Smooth muscle cell of bladder (primary cell): ENCODE measurements at places on chromosomes 2 and 18. TPM values are rescaled to one million over a fixed set of nuclear protein-coding genes. Genes with fewer than 3 reads are reported as not detected.

DSC2 gene
- under 0.01 TPM in 1 of 2 replicates, not detected in the other for total RNA-seq

FZD7 gene
- 68.4 and 109 TPM in 2 replicates for total RNA-seq

SP140 gene
- under 0.01 and 0.14 TPM in 2 replicates for total RNA-seq

EVX2 gene
- under 0.01 TPM in 1 of 2 replicates, not detected in the other for total RNA-seq

NDUFAF7 gene
- 13.7 and 13.9 TPM in 2 replicates for total RNA-seq

EFEMP1 gene
- total RNA-seq, result 624 and 1,445 TPM in 2 replicates

GCKR gene
- 0.14 and 0.55 TPM in 2 replicates for total RNA-seq

IL36G gene
- total RNA-seq, result not detected in 2 replicates

KATNAL2 gene
- 3.4 and 3.6 TPM in 2 replicates for total RNA-seq
